ENCODE measurements at places on chromosomes 16 and 17.

GRCh38 chr16:31179219-31179746 lies 656 bp upstream of the FUS start:
- DNase-seq = no peak

DNA sequence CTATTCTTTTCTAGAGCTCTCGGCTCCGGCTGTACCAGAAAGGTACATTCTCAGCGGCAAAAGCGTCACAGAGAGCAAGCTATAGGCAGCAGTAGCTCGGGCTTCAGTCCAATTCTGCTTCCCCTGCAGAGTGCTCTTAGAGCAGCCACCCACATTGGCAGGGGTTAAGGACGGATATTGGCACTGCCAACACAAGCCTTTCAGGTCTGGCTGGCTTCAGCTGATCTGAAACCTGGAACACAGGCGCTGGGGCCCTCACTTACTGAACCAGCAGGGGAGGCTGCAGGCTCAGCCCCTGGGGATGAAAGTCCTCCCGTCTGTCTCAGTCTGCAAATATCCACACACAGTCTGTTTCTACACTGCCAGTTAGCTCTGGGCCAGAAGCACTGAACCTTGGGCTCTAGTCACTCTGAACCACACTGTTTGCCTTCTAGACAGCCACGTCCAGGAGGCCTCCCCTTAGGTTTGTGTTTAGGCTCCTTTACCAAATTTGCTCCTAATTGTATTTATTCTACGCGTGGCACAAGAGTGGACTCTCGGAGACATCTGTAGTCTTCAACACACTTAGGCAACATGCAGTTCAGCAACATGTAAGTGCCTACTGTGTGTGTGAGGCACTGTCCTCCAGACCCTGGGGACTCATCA lies 40.1 kb downstream of the HIC1 start:
- DNase-seq = peak; percentile 22

DNA sequence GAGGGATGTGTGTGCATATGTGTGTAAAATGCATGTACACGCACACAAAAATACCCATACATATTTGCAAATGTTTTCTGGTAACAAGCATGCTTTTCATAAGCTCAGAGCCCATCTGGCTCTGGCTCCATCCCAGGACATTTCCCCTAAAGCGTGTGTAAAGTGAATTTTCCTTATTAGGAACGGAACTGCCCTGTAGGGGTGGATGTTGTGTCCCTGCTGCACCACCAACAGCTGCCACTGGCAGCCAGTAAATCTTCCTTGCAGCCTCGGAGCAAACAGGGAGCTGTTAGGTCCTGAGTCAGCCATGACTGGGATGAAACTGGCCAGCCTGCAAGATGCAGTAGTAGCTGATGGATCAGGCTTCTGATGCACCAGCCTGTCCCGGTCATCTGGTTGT lies 393.5 kb downstream of the UTP18 start:
- no peak for DNase-seq

GRCh38 chr17:30922235-30923030 lies 688 bp downstream of the ADAP2 start:
- DNase-seq = no peak

- DNase-seq = no peak
These were observed 78.0 kb downstream of the RAP1GAP2 start for GRCh38 chr17:2874189-2874686.

GRCh38 chr16:75196836-75197235 lies 10.1 kb downstream of the CTRB2 start:
- no peak for DNase-seq

DNA sequence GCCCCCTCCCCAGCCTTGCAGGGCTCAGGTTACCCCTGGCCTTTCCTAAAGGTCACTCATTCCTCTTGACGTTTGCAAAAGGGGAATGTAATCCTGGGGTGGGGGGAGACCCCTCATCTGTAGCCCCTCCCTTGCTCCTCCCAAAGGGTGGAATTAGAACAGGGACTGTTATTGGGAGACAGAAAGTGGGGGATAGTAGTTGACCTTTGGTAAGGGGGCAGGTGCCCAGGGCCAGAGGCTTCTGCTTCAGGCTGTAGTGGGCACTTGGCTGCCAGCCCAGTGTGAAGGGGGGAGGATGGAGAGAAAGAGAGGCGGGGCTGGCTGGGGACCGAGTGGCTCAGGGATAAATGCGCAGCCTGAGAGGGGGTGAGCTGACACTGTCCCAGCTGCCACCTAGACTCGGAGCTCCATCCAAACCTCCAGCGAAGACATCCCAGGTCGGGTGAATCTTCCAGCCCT lies at the start of gene ENO3:
ENO3 (plus strand) TSS at position 374 of the 459 bp plus-strand sequence. CDS start 711 bp downstream, outside the sequence.
- no peak for DNase-seq

GRCh38 chr16:23236983-23237382 lies 54.4 kb downstream of the SCNN1G start:
- no peak for DNase-seq

DNA sequence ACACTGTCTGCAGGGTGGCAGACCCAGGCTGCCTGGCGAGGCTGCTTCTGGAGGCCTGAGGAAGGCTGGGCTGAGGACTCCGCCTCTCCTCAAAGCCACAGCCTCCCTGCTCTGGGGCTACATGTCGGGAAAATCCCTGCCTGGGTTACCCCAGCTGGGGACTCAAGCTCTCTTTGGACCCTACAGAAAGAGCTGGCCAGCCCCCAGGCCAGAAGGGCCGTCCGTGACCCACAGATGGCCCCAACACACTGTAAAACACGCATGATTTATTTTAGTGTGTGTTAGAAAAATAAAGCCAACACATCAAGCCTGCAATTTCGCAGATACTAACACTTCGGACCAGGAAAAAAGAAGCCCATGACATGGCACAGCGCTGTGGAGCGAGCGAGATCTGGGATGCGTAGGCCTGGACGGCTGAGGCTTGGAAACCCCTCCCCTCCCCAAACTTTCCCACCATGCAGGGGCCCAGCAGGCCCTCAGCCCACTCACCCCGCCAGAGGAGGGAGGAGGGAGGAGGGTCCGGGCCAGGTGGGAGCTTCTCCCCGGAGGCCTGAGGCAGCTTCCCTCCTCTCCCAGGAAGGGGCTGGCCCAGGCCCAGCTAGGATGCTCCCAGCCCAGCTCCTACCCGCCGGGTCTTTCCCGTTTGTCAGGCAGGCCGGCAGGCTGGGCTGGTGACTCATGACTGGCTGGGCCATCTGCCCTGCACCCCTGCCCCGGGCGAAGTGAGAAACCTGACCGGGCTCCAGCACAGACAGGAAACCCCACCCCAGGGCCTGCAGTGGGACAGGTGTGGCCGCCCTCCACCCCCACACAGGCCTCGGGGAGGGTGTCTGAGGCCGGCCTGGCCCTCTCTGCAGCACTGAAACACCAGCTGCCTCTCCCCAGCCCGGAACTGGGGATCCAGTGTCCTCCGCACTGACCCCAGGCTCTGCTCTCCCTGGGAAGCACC lies 34.1 kb upstream of the SLC38A10 start:
- DNase-seq = no peak

DNA sequence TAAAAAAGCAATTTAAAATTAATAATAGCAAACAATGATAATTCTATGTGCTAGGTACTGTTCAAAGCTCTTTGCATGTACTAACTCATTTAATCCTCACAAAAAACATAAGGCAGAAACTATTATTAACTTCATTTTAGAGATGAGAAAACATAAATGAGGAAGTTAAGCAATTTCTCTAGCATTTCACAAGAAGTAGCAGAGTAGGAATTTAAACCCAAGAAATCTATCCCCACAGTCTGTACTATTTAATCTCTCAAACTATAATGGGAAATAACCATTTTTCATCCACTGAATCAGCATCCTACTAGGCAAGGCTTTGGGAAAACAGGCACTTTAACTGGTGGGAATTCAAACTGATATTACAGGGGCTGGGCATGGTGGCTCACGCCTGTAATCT lies 42.2 kb upstream of the INTS2 start:
- no peak for DNase-seq

DNA sequence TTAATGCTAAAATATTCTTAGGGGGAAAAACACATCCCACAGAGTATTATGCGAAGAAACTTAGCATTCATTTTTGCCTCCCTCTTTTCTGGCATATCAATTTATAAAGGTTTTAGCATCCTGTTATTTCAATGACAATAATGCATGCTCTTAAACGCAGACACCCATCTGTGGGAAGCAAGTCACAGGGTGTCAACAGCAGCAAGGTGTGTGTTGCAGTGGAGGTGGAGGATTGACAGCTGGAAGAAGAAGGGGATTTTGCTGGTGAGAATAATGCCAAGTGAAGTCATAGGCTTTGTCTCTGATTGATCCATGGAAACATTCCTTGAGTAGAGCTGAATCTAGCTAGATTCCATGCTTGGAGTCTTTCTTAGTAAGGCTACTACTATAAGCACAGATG lies 498.1 kb downstream of the NPIPA7 start:
- no peak for DNase-seq

- no peak for DNase-seq
These were observed 359.3 kb downstream of the HS3ST4 start for GRCh38 chr16:26051063-26051462.

DNA sequence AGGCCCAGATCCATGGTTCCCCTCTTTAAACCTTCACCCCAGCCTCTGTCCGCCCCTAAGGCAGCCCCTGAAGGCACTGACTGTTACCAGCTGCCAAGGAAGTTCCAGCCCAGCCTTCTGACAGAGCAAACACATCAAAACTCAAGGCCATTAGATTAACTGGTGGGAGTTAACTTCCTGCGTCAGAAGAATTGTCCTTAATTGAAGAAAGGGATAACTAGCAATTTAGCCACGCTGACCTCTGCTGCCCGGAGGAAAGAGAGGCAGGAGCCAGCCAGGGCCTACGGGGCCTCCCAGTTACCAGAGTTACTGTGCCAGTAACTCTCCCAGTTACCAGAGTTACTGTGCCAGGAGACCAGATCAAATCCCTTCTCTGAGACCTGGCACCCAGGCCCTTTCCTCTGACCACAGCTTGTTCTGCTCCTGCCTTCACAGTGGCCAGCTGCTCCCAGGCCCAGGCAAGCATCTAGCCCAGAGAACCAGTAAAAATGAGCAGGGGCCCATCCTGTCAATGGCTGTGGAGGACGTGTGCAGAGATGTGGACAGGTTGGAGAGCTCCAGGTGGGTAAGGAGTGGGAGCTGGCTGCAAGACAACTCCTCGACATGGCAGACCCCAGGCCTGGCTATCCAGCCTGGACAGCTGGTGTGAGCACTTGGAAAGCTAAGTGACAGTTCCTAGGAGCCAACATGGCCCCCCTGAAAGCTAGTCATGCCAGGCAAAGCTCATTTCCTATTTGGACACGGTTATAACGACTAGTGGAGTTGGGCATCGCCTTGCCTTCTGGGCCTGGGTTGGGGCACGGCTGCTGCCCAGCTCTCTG lies 2.8 kb upstream of the PITPNM3 start:
- DNase-seq = no peak

DNA sequence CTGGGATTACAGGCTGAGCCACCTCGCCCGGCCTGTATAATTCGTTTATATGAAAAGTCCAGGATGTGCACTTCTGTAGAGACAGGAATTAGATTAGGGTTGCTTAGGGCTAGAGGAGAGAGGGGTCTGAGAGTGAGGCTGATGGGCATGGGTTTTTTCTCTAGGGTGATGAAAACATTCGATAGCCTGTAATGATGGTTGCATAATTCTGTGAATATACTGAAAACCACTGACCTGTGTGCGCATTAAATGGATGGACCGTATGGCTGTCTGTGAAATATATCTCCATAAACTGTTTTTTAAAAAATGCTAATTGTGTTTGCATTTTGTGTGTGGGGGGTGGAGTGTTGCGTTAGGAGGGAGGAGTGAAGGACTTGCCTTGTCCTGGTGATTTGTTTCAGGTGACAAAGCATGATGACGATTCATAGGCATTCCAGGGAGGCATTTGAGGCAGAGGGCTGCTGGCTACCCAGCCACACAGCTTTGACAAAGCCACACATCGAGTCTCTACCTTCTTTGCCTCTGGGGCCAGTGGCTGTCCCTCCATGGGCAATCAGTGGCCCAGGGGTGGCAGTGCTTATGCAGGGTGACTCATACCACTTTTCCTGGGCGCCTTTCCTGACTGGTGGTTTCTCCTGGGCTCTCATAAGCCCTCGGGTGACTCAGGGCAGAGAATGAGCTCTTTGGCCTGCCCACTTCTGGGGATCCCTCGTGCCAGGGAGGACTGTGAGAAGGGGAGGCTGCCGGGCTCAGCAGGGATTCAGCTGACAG lies 148.5 kb upstream of the WSCD1 start:
- no peak for DNase-seq

- DNase-seq = no peak
These were observed 92.7 kb downstream of the ABCC1 start for GRCh38 chr16:16042076-16042475.

- DNase-seq = no peak
These were observed 8.9 kb upstream of the CACNG1 start for GRCh38 chr17:67035131-67036083.

DNA sequence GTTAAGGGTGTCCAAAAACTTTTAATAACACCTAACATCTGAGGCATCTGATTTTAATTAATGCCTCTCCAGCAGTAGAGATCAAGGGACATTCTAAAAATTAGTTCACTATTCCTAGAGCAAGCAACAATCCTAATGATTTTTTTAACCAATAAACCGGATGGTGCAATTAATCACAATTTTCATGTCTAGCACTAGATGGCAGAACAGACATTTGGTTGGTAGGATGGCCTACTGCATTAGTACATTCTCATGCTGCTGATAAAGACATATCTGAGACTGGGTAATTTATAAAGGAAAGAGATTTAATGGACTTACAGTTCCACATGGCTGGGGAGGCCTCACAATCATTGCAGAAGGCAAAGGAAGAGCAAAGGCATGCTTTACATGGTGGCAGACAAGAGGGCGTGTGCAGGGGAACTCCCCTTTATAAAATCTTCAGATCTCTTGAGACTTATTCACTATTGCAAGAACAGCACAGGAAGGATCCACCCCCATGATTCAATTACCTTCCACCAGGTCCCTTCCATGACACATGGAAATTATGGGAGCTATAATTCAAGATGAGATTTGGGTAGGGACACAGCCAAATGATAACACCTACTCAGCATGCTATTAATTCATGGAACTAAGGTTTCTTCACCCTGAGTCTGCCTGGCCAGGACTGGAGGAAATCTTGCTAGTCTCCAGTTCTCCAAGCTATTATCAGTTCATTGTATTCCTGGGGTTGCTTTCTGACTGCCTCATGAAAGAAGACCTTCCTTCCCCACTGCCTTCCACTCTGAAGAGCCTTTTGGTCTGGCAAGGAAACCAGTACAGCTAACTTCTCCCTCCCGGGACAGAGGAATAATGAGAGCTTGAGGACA lies 24.8 kb downstream of the HS3ST3A1 start:
- DNase-seq = no peak
